Stimulated activated naive CD4-positive, alpha-beta T cell treated with Interleukin-2 at 50 U/mL for 16 hours (primary cell): ENCODE measurements at places on chromosomes 11 and 22.

DNA sequence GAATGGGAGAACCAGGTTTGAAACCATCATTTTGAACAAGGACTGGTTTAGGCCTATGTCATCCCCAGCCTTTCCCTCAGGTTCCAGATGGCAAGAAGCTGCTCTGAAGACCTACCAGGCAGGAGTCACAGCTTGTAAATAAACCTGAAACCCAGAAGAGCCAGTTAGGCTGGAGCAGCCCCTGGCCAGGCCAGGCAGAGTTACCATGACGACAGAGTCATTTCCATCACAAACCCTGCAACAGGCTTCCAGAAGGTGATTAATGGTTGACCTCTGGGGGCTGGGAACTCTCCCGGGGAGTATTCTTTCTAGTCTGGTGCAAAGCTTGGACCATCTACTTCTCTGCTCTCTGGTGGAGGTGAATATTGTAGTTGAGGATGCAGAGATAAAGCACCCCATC lies 164.1 kb upstream of the NCAM1 start:
- no peak for DNase-seq

GRCh38 chr11:111206472-111206871 lies 39.1 kb upstream of the POU2AF2 start:
- DNase-seq: no peak

- peak; percentile 47 for DNase-seq
These were observed 3.6 kb upstream of the IGF2 start for GRCh38 chr11:2142762-2143202.

DNA sequence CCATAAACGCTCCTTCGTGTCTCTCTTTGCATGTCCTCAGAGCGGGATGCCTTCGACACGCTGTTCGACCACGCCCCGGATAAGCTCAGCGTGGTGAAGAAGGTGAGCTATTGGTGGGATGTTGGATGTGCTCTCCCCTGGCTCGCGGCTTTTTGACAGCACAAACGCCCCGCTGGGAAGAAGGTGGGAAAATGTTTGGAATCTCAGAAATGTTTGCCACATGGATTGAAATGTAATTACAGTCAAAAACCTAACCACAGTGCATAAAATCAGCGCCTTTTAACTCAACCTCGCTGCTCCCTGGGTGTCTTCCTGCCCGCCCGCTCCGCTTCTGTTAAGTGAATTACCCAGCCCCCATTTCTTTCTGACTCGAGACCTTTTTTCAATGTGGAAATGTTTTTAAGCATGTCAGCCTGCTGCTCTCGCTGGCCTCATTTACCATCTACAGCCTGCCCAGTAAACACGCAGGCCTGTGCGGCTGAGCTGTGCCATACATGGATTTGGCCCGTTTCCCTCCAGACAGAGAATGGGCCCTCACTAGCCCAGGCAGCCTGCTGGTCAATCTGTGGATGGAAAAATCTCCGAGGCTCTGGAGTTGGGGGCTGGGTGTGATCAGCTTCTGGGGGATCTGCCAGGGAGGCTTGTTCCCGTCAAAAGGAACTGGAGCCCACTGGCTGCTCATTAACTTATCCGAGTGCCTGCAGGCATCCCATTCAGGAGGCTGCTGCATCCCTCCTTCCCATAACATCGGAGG lies 32.7 kb upstream of the PARVG start:
- DNase-seq: no peak

DNA sequence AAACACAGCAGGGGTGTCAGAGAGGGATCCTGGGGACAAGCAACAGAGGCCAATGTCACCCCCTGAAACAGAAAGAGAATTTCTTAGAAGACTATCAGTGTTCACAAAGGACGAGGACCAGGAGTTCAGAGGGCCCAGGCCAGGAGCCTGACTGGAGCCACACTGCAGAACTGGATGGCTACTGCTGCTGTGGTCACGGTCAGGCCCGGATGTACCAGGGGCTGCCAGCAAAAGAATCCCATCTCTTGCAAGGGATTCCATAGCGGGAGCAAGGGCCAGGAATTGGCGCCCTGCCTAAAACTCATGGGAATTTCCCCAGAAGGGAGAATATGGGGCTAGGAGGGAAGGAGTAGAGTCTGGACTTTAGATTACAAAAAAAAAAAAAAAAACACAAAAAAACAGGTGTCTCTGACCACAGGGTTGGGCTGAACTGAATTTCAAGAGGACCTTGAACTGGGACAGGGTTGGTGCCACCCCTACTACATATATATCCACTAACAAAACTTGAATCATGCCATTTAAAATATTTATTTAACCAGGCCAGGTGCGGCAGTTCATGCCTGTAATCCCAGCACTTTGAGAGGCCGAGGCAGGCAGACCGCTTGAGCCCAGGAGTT lies 15.7 kb upstream of the KCTD14 start:
- no peak for DNase-seq

- DNase-seq: no peak
These were observed 9.0 kb upstream of the JAML start for GRCh38 chr11:118233850-118234249.

- DNase-seq: no peak
These were observed 87.5 kb downstream of the RTL6 start for GRCh38 chr22:44410451-44410991.

DNA sequence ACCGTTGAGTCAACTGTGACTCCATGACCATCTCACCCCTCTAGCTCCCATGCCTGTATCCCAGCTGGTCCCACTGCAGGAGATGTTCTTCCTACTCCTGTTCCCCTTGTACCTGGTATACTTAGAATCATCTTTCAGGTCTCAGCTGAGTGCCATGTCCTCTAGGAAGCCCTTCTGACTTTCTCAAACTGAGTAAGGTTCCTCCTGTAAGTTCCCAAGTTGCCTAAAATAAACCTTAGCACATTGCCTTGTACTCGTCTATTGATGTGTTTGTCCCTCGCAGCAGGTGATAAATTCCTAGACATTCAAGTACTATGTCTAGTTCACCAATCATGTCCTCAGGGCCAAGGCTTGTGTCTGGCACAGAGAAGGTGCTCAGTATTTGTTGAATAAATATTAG lies 18.4 kb upstream of the ASCC2 start:
- no peak for DNase-seq

DNA sequence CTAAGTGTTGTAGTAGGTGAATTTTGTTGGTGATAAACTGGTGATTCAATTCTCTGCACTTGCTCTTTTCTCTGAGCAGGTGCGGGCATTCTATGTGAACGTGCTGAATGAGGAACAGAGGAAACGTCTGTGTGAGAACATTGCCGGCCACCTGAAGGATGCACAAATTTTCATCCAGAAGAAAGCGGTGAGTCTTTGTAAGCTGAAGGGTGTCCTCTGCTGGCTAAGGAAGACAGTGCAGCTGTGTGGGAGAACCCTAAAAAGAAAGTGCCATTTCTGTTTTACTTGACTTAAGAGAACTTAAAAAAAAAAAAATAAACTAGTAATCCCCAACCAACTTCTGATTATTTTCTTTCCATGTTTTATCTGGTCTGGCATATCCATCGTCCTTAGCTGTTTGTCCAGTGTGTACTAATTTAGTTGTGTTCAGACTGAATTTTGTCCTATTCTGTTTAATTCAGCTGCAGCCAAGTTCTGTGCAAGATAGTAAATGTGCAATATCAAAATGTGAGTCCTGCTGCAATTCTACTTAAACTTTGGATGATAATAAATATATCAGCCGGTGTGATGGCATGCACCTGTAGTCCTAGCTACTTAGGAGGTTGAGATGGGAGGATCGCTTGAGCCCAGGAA lies 29.6 kb downstream of the CAT start:
- peak; percentile 13 for DNase-seq

- no peak for DNase-seq
These were observed 15.9 kb downstream of the RTN4RL2 start for GRCh38 chr11:57476047-57476756.

- no peak for DNase-seq
These were observed 95.4 kb downstream of the MORC2 start for GRCh38 chr22:30873086-30873650.

GRCh38 chr11:29773656-29774264 lies 243.1 kb downstream of the KCNA4 start:
- DNase-seq: no peak

DNA sequence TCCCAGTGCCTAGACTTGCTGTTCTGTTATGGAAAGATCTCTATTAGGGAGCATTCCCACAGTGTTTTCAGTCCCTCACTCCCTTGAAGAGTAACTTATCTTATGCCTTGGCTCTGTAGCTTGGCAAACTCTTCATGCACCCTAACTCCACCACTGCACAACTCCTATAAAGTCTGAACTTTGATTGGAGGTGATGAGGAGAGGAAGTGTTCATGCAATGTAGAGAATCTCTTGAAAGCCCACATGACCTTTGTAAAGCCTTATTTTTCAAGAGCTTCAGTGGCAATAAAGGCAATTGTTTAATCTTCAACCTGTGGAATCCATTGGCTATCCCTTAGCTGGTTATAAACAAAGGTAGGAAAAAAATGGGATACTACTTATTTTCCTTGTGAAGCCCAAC lies 176.2 kb downstream of the ETS1 start:
- DNase-seq: no peak

DNA sequence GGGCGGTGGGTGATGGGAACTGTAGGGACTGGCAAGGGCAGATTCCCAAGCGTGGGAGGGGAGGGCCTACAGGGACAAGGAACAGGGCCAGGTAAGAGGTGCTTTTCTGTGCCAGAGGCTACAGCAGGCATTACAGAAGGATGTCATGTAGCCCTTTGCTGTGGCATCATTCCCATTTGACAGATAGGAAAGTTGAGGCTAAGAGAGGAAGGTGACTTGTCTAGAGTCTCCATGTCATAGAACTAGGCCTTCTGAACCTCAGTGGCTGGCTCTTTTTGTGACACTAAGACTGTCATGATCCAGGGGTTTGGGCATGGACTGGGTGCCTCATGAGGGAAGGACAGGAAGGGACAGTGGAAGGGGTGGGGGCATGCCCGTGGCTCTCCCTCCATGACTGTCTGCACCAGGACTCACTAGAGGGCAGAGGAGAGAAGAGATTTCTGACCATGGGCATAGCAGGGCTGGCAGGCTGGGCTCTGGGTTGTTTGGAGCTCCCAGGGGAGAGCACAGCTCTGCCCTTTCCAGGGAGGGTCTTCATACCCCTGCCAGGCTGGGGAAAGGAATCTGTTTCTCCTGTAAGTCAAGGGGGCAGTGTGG lies 3.2 kb downstream of the MMP11 start:
- DNase-seq: no peak

- DNase-seq: peak; percentile 2
These were observed 17.5 kb downstream of the FGF3 start for GRCh38 chr11:69801513-69802335.

- no peak for DNase-seq
These were observed 55.6 kb downstream of the OR4C45 start for GRCh38 chr11:50088231-50088630.

DNA sequence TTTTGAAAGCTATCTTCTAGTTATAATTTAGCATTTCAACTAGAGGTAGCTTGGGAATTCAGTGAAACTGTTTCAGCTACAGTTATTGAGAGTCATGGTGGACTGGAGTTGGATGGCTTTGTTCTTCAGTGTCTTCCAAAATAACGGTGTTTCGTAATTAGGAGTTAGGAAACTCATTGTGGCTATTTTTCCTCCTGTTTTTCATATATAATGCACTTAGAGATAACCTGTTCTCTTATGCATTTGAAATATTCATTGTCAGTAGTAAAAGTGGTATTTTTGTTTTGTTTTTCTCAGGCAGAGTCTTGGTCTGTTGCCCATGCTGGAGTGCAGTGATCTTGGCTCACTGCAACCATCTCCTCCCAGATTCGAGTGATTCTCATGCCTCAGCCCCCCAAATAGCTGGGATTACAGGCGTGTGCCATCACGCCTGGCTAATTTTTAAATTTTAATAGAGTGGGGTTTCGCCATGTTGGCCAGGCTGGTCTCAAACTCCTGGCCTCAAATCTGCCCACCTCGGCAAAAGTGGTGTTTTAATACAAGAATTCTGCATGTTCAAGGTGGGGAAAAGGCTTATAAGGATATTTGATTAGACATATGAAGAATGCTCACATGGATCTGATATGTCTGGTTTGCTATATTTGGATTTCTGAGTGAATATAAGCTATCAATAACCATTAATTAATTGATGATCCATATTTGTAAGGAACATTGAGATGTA lies 12.7 kb downstream of the PDHX start:
- no peak for DNase-seq

DNA sequence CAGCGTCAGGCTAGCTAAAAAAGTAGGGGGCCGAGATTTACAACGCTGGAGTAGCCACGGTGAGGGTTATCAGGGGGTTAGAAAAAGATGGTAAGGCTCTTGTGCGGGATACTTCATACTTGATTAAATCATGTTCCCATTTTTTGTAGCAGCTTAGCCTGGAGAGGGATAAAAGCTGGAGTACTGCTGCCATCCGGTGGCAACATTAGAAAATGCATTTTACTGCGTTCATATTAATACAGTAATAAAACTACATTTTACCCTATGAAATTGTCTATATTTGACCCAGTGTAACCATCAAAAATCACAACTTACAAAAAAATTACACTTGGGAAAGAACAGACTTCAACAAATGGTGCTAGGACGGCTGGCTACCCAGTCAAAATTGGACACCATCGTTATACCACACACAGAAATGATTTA lies 17.3 kb downstream of the RPUSD4 start:
- DNase-seq: no peak

GRCh38 chr11:72833811-72834493 lies 19.7 kb downstream of the ATG16L2 start:
- DNase-seq: no peak

GRCh38 chr22:20509344-20510047 lies 2.1 kb downstream of the MED15 start:
- peak; percentile 48 for DNase-seq

GRCh38 chr22:23192133-23192532 lies 11.8 kb downstream of the BCR start:
- no peak for DNase-seq

GRCh38 chr11:126054408-126054807 lies 8.3 kb downstream of the CDON start:
- no peak for DNase-seq

DNA sequence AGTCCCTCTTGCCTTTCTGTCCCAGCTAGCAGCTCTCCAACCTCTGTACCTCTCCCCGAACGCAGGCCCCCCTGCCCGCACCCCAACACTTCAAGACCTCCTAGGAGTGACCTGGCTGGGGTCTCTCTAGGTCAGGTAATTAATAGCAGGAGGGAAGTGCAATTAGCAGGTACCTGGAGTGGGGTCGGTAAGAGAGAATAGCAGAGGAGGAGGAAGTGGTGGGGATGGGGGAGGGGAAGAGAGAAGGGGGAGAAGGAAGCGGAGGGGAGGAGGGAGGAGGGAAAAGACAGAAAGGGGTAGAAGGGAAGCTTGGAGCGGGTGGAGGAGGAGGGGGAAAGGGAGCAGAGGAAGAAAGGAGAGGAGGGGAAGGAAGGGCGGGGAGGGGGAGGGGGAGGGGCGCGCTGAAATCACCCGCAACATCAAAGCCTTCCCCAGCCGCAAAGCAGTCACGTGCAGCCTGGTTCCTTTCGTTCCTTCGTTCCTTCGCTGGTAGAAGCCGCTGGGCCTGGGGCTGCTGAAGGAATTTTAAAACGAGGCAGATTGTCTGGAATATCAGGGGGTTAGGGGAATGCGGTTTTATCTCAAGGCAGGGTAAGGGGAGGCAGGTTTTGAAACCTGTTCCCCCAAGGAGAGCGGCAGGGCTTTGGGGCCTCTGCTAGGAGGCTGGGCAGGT lies 29.3 kb upstream of the TCF20 start:
- peak; percentile 46 for DNase-seq

- DNase-seq: no peak
These were observed 93.7 kb upstream of the LDLRAD3 start for GRCh38 chr11:35850191-35850590.
